ENCODE measurements at places on chromosomes 6 and 20.
A peak's percentile ranks its signal among the peaks of the same experiment; 100 is the strongest.

- no peak for DNase-seq
These were observed 8.5 kb downstream of the TRAM2 start for GRCh38 chr6:52568320-52568719.

GRCh38 chr6:148239215-148239614 lies 103.4 kb upstream of the SASH1 start:
- DNase-seq = no peak

- DNase-seq = peak; percentile 40
These were observed 29.7 kb downstream of the RPF2 start for GRCh38 chr6:111011360-111012142.

DNA sequence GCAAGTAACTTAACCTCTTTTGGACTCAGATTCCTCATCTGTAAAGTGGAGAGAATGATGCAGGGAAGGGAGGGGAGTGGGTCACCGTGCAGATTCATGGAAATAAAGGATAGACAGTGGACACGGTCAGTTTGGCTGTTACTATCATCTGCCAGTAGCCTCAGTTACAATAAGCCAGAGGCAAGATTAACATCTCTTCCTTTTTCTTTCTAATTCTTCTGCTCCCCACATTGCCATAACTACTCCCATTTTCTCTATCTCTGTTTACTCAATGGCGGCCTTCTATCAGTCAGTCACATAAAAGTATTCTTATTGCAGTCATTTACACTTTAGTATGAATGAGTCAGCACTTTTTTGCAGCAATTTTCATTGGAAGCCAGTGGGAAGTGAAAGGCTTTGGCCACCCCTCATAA lies 49.2 kb downstream of the PPP1R16B start:
- no peak for DNase-seq

- no peak for DNase-seq
These were observed 30.8 kb downstream of the SIM1 start for GRCh38 chr6:100433726-100434435.

DNA sequence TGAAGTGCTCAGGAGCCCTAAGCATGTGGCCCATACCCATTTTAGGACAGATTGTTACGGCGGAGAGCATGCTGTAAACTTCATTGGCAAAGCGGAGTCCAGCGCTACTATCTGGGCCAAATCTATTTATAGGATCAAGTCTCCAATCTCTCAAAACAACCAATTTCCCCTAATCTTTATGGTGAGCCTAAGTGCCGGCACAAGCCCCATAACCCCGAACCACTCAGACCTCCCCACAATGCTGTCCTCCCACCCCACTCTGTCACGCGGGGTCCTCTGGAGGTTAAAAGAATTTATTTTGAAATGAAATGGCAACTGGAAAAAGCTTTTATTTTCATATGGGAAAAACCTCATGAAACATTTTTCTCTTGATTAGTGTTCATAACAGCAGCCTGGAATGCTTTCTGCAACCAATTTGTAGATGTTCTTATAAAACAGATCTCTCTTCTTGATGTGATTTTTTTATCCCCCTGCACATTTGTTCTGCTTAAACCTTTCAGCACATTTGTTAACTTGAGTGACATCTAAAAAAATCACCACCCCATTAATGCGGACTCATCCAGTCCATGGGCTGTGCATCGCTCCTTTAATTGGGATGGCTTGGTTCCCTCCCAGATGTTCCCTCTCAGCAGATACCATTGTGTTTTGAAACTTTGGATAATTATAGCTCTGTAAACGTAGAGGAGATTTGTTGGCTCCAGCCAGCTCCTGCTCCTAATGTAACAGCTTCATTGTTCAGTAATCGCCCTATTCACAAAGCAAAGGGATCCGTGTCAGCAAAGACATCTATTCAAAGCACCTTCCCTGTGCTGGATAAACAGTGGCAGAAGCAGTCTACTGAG lies 323.6 kb downstream of the CD83 start:
- no peak for DNase-seq

DNA sequence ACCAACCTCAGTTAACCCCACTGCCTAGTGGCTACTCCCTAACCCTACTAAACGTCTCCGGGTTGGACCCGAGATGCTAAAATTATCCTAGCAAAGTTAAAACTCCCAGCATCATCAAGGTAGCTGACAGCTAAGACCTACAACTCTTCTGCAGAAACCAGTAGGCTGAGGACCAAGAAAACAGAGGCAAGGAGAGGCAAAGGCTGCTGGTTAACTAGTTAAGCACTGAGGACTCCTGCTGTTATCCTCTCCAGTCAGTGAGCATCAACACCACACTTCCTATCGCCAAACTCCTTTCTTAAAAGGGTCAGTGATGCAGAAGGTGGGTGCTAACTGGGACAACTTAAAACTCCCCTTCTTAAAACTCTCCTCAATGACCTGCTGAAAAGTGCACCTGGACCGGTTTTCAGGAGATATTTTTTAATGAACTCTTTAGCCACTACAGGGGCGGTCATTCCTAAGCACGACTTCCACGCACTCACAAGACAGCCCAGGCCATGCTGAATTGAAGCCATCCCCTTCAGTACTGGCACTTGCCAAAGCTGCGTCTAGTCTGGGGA lies 1.7 kb downstream of the TRERF1 start:
- no peak for DNase-seq

- no peak for DNase-seq
These were observed 196.0 kb downstream of the MAFB start for GRCh38 chr20:40493071-40493470.

DNA sequence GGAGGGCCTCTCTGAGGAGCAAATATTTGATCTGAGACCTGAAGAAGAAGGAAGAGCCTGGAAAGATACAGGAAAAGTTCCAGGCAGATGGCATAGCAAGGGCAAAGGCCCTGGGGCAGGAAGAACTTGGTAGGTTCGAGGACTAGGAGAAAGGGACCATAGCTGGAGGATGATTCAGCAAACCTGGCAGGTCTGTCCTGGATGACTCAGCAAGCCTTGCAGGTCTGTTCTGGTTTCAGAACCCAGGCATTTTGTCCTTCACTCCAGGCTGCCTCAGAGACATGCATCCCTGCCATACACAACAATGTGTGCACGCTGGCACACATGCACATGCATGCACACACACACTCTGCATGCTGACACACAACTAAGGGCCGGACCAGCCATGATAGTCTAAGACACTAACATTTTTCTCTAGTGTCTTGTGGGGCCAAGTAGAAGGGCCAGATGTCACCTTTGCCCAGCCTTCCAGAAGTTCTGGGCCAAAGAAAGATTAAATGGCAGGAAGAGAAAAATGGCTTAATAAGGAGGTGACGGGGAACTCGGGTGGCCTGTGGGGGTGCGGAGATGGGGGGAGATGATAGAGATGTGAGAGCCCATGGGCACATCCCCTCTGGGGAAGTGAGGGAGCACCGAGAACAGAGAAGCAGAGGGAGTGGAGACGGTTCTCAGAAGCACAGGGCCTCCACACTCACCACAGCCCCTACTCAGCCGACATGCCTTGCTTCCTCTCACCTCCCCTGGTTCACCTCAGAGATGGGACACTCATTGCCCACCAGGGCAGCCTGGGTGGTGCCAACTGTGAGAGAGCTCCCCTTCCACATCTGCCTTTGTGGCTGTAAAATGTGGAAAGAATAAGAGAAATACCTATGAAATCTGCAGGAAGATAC lies 15.4 kb upstream of the TRIB3 start:
- DNase-seq = peak; percentile 32

GRCh38 chr20:44810391-44811149 lies at the start of gene RIMS4:
Gene RIMS4, minus strand, starts transcription at chr20:44810546. Its CDS starts 275 bp downstream, at chr20:44810271.
- DNase-seq = no peak

GRCh38 chr6:135673501-135674309 lies 176.2 kb upstream of the AHI1 start:
- DNase-seq = no peak

GRCh38 chr6:46906776-46907175 lies 15.0 kb downstream of the ADGRF5 start:
- no peak for DNase-seq

DNA sequence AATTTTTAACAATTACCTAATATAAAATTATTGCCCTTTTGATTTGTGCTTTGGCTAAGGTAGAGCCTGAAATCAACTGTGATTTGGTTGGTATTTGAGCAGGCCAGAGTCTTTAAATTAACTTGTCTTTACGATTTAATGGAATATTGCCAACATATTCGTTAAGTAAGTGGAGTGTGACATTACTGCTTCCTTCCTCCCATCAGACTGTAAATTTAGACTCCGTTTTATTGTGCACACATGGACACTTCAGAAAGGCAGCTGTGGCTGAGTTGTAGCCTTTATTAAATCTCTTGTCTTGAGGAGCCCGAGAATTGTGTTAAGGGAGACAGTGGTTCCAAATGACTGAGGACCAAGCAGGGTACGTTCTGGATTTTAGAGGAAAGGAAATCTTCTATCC lies 57.4 kb downstream of the CAP2 start:
- no peak for DNase-seq

- no peak for DNase-seq
These were observed 108.0 kb downstream of the BCAS1 start for GRCh38 chr20:53962388-53962787.

DNA sequence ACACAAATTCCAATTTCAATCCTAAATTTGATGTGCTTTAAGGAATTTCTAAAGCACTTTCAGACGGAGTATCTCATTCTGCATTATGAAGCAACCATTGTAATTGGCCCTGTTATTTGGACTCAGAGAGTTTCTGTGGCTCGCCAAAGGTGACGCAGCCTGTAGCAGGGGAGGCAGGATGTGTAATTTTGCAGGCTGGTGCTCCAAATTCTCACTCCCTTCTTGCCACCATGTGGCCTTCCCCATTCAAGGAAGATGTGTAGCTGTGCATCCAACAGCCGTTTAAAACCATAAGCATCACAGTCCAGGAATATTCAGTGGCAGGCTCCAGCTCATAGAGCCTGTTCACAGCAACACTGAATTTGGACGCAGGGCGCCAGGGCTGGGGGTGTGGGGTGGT lies 45.8 kb downstream of the AGPAT4 start:
- no peak for DNase-seq

DNA sequence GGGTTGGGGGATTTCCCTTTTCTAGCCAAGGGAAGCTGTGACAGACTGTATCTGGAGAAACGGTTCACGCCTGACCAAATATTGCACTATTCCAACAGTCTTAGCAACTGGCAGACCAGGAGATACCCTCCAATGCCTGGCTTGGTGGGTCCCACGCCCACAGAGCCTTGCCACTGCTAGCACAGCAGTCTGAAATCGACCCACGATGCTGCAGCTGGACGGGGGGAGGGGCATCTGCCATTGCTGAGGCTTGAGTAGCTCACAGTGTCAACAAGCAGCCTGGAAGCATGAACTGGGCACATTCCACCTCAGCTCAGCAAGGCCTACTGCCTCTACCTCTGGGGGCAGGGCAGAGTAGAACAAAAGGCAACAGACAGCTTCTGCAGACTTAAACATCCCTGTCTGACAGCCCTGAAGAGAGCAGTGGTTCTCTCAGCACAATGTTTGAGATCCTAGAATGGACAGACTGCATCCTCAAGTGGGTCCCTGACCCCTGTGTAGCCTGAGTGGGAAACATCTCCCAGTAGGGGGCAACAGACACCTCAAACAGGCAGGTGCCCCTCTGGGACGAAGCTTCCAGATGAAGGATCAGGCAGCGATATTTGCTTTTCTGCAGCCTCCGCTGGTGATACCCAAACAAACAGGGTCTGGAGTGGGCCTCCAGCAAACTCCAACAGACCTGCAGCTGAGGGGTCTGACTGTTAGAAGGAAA lies 89.9 kb upstream of the ECI2 start:
- DNase-seq = no peak

DNA sequence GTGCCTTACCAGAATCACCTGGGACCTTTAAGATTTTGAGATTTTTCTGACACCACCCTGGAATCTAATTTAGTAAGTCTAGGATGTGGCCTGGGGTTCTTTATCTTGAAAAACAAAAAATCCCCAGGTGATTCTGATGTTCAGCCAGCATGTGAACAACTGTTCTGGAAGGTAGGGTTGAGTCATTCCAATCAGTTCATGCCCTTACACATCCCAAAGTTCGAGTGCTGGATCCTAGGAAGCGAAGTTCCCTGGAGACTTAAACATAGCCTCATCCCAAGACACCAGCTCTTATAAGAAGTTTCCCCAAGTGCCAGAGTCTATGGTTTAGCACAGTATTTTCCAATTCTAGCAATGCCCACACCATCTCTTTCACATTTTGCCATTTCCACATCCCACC lies 6.3 kb upstream of the TSHZ2 start:
- no peak for DNase-seq

DNA sequence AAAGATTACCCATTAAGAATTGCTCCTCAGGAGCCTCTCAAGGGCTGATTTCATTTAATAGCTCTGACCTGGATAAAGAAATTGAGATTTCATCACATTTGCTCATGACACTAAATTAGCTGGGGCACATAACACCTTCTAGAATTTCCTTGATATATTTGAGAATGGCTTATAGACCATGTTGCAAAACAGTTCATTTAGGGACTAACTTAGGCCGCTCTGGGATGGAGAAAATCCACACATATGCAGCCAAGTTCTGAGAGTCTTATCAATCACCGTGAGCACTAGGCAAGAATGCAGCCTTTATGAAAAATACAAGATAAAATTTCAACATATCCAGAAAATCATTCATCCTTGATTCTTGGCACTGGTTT lies 91.0 kb upstream of the MCHR2 start:
- DNase-seq = no peak

GRCh38 chr6:105645958-105646357 lies 243.1 kb upstream of the PREP start:
- DNase-seq = no peak

GRCh38 chr6:163200694-163201093 lies 213.8 kb upstream of the QKI start:
- no peak for DNase-seq

- DNase-seq = no peak
These were observed 45.3 kb upstream of the DACT2 start for GRCh38 chr6:168364793-168365421.

DNA sequence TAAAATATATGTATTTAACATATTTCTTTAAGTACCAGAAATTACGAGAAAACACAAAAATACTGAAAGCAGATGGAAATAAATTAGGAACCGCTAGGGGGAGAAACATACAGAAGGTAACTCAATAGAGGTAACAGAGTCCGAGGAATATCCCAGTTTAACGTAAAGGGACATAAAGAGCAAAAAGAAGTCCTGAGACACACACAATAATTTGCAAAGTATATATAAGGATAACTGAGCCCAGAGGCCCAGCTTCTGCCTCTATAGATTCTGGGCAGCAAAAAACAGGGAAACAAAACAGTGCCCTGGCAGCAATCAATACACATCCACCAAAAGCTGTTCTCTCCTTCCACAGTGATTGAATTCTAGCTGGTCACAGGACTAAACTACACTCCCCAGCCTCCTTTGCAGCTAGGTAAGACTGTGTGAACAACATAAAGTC lies 15.1 kb downstream of the TBC1D32 start:
- DNase-seq = no peak

GRCh38 chr6:45838451-45838850 lies 177.2 kb downstream of the CLIC5 start:
- no peak for DNase-seq

Measured in SW 1271 (cell line).